RPMI8226 (cell line): ENCODE measurements at places on chromosomes 2 and 18.

GRCh38 chr18:9743200-9744016 is 35.3 kb downstream of the RAB31 start:
- no peak for DNase-seq

- no peak for DNase-seq
Measured at GRCh38 chr2:86087936-86088850, 17.5 kb downstream of the POLR1A start.

- DNase-seq, result no peak
Measured at GRCh38 chr2:138333677-138334076, 167.9 kb upstream of the SPOPL start.

DNA sequence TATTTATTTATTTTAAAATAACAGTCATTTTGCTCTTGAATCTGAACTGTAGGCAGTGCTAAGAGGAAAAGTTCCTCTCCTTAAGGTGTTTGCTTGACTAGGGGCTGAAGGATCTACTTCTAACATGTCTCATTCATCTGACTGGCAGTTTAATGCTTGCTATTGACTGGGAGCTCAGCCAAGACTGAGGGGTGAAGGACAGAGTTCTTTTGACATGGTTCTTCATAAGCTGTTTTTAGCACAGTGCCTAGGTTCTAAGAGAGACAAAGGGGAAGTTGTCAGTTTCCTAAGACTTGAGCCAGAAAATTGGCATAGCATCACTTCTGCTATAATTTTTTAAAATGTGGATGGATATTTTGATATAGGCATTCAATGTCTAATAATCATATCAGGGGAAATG is 73.0 kb downstream of the COMMD1 start:
- DNase-seq, result peak; percentile 88

DNA sequence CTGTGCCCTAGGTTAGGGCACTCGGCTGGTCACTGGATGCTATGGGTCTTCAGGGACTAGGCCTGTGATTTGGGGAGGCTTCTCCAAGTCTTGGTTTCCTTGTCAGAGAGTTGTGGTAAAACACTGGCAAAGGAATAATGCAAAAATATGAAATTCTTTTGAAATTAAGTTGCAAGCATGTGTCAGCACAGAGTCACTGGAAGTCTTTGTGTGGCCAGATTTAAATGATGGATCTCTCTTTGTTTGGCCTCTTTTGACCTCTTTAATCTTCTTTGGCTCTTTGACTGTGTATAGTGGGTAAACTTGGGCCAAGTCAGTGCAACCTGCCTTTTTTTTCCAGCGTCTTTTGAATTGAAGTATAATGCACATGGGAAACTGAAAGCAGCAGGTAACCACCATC is 12.1 kb downstream of the HK2 start:
- DNase-seq, result no peak

- DNase-seq, result no peak
Measured at GRCh38 chr2:26270373-26270772, 25.6 kb downstream of the HADHB start.

- no peak for DNase-seq
Measured at GRCh38 chr2:2779727-2780126, 448.7 kb upstream of the MYT1L start.

DNA sequence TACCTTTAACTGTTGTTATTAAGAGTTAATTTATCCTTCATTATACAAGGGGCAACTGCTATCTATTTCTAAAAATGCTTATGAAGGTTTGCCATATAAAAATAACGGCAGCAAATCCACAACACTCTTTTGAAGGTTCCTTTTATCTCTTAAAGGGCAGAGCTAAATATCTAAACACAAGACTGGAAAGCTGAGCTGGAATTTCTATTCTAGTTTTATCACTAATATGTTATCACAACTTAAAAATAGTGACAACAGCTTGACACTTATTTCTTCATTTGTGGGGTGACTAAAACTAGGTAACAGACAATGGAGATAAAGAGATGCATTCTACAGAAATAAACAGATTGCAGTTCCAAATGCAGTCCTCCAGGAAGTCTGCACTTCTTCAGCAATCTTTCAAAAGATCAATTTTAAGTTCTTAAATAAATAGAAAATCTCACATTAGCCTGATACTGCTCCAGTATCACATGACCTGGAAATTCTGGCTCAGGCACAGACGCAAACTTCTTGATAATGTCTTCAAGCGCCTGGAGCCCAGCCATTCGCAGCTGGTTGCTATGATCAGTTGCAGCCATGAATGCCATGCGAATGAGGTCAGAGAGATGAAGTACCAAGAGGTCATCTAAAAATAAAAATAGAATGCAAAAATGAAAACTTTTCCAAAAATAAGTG is 54.0 kb upstream of the STRN start:
- DNase-seq, result no peak

DNA sequence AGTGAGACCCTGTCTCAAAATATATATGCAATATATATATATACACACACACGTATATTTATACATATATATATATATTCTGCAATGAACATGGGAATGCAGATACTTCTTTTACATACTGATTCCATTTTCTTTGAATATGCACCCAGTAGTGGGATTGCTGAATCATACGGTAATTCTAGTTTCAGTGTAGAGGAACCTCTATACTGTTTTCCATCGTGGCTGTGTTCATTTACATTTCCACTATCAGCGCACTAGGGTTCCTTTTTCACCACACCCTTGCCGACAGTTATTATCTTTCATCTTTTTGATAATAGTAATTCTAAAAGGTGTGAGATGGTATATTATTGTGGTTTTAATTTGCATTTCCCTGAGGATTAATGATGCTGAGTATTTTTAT is 52.3 kb upstream of the SLC39A10 start:
- DNase-seq, result no peak

GRCh38 chr18:74353169-74353775 is 37.6 kb downstream of the C18orf63 start:
- peak; percentile 79 for DNase-seq

DNA sequence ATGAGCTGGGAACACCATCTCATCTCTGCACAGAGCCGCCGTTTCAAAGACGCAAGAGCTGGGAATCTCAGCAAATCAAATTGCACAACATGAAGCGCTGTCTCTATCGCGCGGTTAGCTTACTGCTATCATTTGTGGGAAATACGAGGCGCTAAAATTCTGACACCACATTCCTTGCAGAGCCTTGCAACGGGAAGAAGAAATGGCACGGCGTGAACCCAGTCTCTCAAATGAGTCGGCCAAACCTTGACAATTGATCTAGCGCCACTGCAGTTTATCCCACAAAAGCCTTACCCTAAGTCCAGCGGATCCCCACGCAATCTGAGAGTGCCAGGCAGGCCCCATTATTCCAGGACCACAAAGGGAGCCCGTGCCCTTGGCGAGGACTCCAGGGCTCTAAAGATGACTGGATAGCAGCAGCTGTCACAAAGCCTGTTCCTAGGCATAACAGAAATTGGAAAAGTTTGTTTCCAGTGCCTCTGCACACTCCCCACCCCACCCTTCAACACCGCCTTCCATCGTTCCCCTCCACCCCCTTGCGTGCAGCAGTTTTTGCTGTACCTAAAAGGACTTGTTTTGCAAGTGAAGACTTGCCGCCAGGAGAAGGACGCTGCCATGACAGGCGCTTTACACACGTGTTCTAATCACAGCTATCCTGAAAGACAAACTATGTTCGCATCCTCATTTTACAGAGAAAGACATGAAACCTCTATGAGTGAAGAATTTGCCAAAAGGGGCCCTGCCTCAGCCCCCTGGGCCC is 252.4 kb downstream of the EIPR1 start:
- no peak for DNase-seq

DNA sequence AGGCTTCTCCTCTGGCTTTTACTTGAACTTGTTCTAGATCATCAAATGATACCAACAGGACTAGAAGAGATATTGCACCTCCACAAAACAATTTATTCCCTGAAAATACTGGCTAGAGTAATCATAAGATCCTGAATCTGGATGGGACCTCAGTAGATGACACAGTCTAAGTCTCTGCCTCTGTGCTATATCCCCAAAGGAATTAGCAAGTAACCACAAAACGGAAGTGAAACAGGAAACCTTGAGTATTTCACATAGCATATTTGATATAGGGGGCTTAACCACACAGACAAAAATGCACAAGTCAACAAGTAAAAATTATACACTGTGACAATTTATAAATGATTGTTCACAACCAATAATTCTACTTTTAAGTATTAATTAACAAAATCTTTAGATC is 456.9 kb upstream of the TNP1 start:
- DNase-seq, result peak; percentile 23
